ENCODE measurements at places on chromosomes 16 and 17. TPM values are rescaled to one million over a fixed set of nuclear protein-coding genes. Genes with fewer than 3 reads are reported as not detected.

DNA sequence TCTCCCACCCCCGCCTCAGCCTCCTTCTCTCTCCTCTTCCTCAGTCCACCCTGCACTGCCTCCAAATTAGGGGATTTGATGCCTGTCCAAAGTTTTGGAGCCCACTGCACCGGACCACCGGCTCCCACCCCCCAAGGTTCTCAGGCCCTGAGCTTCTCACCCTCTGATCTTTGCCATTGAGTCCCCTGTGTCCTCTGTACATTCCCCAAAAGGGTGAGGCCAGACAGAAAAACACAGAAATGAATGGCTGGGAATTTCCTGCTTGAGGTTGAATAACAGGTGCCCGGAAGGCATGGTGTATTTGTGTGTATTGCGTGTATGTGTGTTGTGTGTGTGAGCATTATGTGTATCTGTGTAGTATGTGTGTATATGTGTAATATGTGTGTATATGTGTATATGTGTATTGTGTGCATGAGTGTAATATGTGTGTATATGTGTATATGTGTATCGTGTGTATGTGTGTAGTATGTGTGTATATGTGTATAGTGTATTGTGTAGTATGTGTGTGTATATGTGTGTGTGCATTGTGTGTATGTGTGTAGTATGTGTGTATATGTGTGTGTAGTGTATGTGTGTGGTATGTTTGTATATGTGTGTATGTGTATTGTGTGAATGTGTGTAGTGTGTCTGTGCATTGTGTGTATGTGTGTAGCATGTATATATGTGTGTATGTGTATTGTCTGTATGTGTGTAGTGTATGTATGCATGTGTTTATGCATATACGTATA, 16.0 kb upstream of the CCL17 start:
- DNase-seq: no peak

DNA sequence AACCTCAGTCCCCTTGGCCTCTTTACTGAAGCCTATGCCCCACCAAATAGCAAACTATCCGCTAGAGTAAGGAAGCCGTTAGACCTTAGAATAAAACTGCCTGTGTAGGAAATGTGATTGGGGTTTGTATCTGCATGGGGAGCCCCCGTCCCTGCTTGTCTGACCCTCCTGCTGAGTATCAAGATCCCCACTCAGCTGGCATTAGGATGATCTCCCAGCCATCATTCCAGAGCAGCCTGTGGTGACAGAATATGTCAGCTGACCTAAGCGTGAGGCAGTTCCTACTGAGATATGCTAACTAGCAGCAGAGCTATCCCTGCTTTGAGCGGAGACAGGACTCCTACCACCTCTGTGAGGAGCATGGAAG, 645 bp upstream of the GFOD2 start:
- DNase-seq: no peak

Gene HIC1
- 19.3 TPM for polyA plus RNA-seq

Gene MFSD6L
- 0.52 TPM for polyA plus RNA-seq

DNA sequence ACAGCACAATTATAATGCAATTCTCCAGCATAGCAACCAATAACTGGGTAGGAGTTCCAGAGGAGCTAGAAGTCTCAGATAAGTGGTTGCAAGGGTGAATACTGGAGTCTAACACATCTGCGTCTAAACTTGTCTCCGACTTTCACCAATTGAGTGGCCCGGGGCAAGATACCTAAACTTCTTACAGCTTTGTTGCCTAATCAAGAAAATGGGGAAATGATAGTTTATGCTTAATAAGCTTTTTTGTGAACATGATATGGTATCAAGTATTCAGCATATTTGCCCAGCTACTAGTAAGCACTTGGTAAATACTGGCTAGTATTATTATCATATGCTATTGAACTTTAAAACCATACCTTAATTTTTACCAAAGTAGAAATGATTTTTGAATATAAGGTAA, 183.5 kb downstream of the KCNJ2 start:
- DNase-seq: no peak
